ENCODE measurements at places on chromosomes 3 and 15. TPM values are rescaled to one million over a fixed set of nuclear protein-coding genes. Genes with fewer than 3 reads are reported as not detected.

Gene HTR3E
- not detected for polyA plus RNA-seq

Gene AHSG
- polyA plus RNA-seq, result not detected

Gene P4HTM
- polyA plus RNA-seq, result 40.0 TPM

Gene LDHAL6B
- not detected for polyA plus RNA-seq

Gene XRN1
- 47.9 TPM for polyA plus RNA-seq

Gene HYAL1
- polyA plus RNA-seq, result not detected

Gene FRMD5
- polyA plus RNA-seq, result not detected

Gene COL8A1
- polyA plus RNA-seq, result not detected

Gene BFSP2
- not detected for polyA plus RNA-seq

Gene BUB1B
- polyA plus RNA-seq, result 0.51 TPM

Gene MYO1E
- polyA plus RNA-seq, result 5.5 TPM

GRCh38 chr3:171266740-171267073 is 193.5 kb downstream of the TNIK start:
- DNase-seq, result no peak

GRCh38 chr3:11668243-11669235 is 24.8 kb upstream of the VGLL4 start:
- DNase-seq, result no peak

- DNase-seq, result no peak
These were observed 460.0 kb upstream of the TBL1XR1 start for GRCh38 chr3:177657243-177657642.

GRCh38 chr3:138331143-138331894 is 1.7 kb upstream of the NME9 start:
- no peak for DNase-seq

GRCh38 chr15:60844010-60844409 is 365.1 kb upstream of the ICE2 start:
- no peak for DNase-seq

- peak; percentile 84 for DNase-seq
These were observed 161.2 kb upstream of the RGMA start for GRCh38 chr15:93250209-93250608.

GRCh38 chr3:44926172-44926571 is 49.8 kb downstream of the ZDHHC3 start:
- no peak for DNase-seq

DNA sequence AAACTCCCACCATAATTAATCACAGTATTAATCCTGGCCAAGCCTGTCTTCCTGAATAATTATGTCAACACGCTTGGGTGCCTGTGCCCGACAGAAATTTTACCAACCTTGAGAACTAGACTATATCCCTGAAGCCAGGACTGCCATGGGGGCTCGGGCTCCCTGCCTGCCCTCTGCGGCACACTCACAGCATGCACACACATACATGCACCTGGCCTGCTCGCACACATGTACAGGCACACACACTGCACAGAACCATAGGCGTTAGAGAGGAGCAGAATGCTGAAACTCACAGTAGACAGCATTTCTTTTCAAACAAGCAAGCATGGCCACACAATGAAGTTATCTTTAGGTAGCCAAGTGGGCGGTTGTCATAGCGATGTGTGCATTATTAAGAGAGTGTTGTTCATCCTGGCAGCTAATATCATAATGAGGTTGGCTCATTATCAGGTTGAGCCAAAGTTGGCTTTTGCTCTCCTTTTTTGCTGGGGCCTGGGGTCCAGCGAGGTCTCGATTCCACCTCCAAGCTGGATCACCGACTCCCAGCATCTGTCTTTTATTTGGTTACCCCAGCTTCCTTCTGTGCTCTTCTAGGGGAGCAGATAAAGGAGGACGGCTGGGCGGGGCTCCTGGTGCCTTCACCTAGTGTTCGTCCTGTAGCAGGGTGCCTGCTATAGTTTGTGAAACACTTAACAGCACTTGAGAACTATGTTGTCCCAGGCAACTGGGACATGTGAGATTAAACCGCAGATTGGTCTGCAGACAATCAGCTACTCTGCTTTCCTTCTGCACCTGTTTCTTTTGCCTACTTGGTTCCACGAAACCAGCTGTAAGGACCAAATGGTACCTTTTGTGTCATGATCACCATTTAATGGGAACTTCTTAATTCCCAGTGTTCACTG is 91.4 kb downstream of the ZNF621 start:
- DNase-seq, result no peak

GRCh38 chr3:194964809-194965208 is 279.1 kb downstream of the FAM43A start:
- no peak for DNase-seq

DNA sequence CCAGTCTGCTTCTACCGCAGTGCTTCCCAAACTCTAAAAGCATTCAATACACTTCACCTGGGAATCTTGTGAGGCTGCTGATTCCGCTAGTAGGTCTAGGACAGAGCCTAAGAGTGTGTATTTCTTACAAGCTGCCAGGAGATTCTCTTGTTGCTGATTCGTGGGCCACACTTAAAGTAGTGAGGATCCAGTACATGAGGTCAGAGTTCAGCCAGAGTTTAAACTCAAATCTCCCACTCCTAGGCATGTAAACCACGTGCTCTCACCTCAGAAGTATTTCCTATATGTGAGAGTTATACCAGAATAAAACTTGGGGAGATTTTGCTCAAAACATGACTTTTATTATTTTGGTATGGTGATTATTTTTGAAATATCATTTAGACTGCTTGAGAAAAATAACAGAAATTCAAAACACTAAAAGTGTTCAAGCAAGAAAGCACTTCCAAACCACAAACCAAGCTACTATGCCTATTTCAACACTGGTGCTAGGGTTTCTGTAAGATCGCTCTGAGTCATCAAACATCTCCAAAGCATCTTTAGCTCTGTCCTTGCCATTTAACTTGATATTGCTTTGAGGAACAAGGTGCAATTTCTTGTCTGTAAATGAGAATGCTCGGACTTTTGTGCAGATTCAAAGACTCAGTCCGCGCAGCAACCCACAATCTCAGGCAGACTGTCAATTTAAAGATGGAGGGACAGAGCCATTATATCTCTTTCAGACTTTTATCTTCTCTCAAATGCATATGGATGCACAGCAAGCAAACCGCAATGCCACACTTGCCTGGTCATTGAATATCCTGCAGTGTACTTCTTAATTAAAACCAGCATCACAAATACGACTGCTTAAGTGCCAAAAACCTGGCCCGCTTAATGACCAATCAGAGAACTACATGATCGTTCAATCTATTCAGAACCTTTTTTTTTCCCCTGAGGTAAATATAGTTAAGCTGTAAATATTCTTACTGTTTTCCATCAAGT is 59.8 kb downstream of the AGTR1 start:
- peak; percentile 70 for DNase-seq

DNA sequence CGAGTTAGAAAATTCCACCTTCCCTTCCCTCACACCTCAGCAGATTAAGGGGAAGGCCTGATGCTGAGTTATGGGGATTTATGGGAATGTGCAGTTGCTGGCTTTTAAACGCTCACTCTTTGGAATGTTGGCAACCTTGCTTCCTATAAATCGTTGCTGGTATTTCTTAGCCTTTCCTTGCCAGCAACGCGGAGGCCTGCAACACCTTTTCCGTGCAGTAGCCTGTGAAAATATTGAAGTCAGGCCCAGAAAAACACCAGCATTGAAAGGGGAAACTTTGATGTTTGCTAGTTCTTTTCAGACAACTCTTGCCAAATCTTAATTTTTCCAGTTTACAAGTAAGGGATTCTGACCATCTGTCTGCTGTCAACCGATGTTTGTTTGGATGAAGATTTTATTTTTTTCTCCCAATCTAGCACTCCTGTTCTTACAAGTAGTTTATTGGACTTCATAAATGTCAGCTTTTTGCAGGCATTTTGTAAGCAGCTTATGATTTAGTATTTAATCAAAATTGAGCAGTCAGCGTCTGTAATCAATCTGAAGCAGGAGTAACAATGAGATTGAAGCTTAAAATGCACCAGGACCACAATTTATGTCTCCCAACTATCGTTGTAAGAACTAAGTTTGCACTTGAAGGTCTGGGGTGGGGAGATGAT is 251.0 kb downstream of the RPLP1 start:
- no peak for DNase-seq

DNA sequence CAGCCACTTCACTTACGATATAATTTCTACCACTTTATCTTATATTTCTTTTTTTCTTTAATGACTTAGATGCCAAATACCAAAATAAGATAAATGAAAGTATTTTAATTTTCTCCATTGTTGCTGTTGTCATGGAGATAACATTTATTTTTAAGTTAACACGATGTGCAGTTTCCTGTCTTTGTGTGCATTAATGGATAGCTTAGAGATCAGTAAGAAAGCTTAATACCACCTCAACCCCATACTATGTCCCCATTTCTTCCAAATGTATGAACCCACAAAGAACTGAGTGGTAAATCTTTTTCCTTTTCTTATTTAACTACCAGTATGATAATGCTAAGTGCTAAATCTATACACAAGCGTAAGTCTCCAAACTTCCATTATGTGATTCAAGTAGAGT is 17.1 kb downstream of the PCNP start:
- no peak for DNase-seq

DNA sequence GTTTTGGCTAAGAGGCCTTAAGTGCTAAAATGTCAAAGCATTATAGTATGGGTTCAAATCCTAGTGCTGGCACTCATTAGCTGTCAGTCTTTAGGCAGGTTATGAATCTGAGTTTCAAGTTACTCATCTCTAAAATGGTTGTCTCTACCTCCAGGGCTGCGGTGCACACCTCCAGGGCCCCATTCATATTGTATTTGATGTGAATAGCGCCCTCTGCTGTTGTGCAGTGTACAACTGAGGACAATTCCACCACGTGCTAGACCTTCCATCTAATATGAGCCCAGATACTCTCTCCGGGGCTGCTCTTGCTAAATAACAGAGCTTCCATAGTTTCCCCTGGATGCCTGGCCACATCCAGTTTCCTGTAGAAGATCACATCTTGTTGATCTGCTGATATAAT is 54.3 kb downstream of the OXNAD1 start:
- DNase-seq, result no peak
